ENCODE measurements at places on chromosomes 12 and 14.

DNA sequence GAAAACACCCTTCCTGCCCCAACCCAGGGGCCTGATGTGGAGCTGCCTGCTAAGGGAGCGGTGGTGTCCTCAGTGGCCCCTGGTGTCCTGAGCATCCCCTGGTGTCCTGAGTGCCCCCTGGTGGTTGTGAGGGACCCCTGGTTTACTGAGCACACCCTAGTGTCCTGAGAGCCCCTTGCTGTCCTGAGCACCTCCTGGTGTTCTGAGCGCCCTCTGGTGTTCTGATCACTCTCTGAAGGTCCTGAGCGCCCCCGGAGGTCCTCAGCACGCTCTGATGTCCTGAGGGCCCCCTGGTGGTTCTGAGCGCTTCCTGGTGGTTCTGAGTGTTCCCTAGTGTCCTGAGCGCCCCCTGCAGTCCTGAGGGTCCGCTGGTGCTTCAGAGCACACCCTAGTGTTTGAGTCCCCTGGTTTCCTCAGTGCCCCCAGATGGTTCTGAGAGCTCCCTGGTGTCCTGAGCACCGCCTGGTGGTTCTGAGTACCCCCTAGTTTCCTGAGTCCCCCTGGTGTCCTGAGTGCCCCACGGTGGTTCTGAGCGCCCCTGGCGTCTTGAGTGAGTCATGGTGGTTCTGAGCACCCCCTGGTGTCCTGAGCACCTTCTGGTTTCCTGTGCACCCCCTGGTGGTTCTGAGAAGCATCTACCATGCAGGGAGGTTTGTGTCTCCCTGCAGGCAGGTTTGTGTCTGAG, 1004.2 kb downstream of the TMEM121 start:
- peak; percentile 27 for DNase-seq

GRCh38 chr14:66944872-66945271, 244.4 kb upstream of the GARIN2 start:
- DNase-seq: no peak

- no peak for DNase-seq
Measured at GRCh38 chr12:122160761-122161160, 13.3 kb downstream of the IL31 start.

- no peak for DNase-seq
Measured at GRCh38 chr12:102116392-102116791, 3.5 kb downstream of the NUP37 start.

DNA sequence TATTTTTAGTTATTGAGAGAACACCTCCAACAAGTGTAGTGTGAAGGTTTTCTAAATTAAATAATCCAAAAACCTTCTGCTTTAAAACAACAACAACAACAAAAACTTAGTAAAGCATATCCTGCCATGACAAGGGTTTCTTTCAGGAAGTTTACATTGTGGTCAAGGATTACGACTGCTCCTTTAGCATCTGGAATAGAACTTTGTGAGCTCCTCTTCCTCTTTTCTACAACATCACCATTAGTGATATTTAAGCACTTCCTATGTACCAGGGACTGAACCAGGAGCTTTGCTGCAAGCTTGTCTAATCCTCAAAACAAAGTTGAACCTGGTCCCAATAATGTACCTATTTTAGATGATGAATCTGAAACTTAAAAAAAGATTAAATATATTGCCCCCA, 315.4 kb upstream of the KITLG start:
- no peak for DNase-seq

DNA sequence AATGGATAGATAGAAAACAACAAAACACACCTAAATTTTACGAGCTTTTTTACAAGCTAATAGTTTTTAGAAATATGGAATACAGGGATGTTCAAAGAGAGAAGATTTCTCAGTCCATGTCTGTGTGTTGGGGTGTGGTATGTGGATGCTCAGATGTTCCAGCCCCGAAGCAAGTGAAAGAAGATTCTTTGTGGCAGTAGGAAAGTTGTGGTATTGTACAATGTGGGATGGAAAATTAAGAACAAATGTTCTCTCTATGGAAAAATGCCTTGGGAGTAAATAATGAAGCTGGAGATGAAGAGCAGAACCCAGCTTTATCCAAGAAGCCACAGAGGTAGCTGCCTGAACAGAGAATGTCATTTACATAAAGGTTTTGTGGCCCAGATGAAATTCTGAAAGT, 150.3 kb upstream of the PRKD1 start:
- DNase-seq: no peak

- DNase-seq: no peak
Measured at GRCh38 chr14:77691259-77691658, 16.6 kb downstream of the ALKBH1 start.

DNA sequence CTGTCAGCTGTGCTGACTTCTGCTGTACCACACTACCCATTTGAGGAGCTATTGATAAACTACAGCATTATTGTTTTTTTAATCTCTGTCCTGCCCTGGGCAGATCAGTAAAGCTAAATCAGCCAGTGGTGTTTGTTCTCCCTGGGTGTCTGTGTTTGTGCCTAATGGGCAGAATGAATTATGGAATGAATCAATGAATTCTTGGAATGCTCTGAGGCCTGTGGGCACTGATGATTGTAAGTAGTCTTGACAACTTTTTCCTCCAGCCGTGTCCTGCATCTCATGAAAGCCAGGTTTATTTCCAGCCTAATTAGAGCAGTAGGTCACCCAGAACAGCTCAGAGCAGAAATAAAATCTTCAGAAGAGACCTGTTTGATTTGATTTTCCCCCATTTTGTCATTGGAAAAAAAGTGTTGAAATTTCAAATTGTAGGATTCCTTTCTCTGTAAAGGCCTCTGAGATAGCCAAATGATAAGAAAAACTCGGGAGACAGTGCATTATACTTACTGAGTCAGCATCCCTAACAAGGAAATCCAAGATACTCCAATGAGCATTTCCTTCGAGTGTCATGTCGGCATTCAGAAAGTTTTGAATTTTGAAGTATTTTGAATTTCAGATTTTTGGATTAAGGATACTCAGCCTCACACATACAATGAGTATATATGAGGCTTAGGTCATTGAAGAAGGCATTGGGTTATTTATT, 19.4 kb upstream of the EVL start:
- no peak for DNase-seq

- no peak for DNase-seq
Measured at GRCh38 chr14:56598519-56598918, 18.9 kb downstream of the TMEM260 start.

- DNase-seq: no peak
Measured at GRCh38 chr14:36192530-36192929, 16.0 kb upstream of the PTCSC3 start.

DNA sequence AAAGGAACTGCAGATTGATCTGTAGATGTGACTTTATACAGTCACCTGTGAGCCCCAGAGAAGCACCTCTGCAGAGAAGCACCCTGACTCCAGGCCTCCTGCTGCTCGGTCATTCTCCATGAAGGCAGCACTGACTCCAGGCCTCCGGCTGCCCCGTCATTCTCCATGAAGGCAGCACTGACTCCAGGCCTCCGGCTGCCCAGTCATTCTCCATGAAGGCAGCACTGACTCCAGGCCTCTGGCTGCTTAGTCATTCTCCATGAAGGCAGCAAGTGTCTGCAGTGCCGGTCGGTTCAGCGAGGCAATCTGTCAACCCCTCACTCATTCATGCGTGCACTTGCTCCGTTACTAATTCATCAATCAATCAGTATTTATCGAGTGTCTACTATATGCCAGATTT, 160.3 kb downstream of the PIWIL1 start:
- no peak for DNase-seq
